NCI-H187 treated with DMSO at 0.1 percent for 48 hours (cell line): ENCODE measurements at places on chromosomes 2 and 18.

DNA sequence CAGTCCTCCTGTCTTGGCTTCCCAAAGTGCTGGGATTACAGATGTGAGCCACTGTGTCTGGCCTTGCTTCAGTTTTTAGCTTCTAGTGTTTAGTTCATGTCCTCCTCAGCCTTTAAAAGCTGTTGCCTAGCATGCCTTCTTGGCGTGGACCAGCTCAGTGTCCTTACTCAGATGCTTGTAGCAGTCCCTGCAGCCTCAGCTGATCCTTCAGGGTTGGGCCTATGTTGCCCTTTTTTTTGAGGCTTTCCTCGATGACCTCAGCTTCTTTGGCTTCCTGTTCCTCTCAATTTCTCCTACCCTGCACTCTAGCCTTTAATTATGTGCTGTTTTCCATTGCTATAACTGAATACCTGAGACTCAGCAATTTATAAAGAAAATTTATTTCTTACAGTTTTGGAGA lies 57.7 kb downstream of the TANC1 start:
- DNase-seq: no peak

- no peak for DNase-seq
Observed at GRCh38 chr18:2534906-2535305, 36.4 kb downstream of the METTL4 start.

GRCh38 chr18:79387615-79388014 lies 8.1 kb upstream of the NFATC1 start:
- no peak for DNase-seq

GRCh38 chr2:173590276-173590861 lies 235.7 kb downstream of the CDCA7 start:
- DNase-seq: no peak

DNA sequence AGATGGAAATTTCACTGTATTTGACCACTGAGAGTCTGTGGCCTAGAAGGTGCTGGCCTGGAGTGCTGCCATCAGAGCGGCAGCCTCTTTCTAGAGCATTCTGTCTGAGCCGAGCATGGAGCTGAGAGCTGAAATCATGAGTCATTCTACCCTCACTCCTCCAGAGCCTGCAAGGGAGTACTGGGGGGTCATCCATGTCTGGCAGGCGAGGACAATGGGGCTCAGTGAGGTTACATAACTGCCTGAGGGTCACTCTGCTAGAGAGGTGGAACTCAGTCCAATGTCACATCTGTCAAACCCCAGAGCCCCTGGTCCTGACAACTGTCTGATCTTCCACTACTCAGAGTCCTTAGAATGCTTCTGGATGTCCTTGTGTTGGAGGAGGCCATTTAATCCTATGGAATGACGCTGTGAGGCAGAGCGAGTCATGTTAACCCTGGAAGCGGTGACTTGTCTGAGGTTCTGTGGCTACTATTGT lies 65.3 kb downstream of the HAUS1 start:
- DNase-seq: no peak

GRCh38 chr2:156803243-156803642 lies 367.1 kb downstream of the GPD2 start:
- no peak for DNase-seq
